ENCODE measurements at places on chromosomes 1 and 21.

DNA sequence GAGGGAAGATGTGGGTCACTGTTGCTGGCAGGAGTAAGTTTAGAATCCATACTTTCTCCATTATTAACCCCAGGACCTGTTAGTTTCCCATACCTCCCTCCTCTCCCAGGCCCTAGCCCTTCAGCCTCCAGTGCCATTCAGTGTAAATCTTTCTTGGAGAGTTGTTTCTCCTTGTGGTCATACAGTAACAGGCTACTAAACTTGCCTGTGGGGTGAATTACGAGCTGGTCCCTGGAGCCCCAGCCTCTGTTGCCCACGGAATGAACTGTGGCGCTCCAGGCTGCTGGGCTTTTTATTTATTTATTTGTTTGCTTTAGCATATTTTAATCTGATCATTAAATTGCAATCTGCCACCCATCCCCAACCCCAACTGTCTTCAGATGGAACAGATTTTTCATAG lies 305.2 kb downstream of the PBX1 start:
- no peak for ATAC-seq

- no peak for ATAC-seq
Measured at GRCh38 chr21:26115899-26116298, 54.7 kb downstream of the APP start.

DNA sequence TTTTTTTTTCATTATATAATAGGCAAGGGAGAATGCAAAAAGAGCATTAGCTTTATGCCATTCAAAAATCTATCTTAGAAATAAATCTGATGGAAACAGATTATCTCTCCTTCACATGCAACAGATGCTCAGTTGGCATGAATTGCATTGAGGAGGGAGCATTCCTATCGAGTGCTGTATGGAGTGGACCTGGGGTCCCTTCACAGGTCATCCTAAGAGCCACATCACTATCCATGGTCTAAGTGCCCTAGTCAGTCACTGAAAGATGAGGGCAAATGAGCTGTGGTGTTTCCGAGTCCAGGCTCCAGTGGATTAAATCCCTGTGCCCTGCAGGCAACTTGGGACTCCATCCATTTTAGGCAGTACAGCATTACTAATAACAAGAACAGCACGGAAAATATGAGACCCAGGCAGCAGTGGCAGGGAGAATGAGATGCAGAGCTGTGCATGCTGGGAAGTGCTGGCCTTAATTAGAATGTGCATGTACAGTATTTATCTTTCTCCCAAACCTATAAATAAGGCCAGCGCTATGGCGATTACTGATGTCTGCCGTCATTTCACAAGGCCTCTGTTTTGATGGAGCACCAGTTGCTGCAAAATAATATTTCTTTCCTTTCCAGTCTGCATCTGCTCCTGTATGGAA lies 512.3 kb upstream of the PLXNA2 start:
- no peak for ATAC-seq

GRCh38 chr1:221877311-221877710 lies 135.4 kb upstream of the DUSP10 start:
- no peak for ATAC-seq

DNA sequence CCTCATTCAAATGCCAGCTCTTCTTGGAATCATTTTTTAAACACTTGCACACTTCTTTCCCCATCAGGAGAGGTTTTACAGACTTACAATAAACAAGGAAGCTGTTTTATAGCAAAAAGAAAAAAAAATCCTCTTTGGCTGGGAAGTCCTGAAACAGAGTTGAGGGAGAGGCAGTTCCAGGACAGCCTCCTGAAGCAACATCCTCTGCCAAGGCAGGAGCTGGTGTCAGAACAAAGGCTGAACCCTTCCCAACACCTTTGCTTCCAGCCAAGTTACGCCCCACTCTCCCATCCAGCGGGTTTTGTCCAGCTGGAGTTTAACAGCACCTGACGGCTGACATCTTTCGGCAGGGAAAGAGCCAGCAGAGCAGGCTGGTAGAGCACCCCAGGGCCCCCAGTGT lies 287.8 kb downstream of the RRAGC start:
- ATAC-seq, result peak; percentile 80

GRCh38 chr1:73947009-73947408 lies 251.0 kb downstream of the LRRIQ3 start:
- no peak for ATAC-seq

DNA sequence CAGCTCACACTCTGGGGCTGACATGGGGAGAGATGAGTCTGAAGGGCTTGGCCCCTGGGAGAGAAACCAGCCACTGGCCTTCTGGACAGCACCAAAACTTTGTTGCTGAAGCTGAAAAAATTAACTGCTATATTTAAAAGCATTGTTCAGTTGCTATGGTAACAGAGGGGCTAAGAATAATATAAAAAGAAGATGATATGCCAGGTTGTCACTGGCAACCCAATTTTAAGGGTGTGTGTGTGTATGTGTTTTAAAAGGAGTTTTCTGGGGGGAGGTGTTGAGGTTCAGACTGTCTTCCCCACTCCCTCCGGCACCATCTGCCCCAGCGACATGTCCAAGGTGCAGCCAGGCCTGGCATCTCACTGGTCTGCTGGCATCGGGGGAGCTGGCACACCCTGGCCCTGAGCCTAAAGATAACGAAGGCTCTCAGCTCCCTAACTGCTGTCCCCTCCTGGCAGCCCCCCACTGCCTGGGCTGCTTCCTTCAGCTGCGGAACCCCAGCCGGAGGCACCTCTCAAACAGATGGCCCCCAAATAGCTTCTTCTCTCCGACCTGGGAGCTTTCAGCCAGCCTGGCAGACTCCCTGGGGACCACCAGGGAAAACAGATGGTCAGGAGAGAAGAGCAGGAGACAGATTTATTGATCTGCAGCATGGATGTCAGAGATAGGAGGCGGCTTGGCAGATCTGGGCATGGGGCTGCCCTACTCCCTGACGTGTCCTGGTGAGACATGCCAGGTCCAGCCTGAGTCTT lies 203.9 kb downstream of the HIVEP3 start:
- ATAC-seq, result no peak

DNA sequence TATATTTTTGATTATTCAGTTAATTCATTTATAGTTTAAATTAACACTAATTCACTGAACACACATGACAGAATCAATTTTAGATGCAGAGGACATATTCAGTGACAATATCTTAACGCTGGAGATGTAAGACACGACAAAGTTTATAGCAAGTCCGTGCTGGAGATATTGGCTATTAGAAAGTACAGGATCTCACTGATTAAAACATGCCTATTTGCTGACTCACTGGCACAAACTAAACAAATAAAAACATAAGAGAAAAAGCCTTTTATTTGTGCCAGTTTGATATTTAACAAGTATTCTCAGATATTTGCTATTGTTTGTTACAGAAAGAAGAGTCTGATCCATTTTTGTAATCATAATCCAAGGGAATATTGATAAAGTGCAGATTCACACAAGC lies 1122.9 kb upstream of the B3GALT2 start:
- ATAC-seq, result no peak

DNA sequence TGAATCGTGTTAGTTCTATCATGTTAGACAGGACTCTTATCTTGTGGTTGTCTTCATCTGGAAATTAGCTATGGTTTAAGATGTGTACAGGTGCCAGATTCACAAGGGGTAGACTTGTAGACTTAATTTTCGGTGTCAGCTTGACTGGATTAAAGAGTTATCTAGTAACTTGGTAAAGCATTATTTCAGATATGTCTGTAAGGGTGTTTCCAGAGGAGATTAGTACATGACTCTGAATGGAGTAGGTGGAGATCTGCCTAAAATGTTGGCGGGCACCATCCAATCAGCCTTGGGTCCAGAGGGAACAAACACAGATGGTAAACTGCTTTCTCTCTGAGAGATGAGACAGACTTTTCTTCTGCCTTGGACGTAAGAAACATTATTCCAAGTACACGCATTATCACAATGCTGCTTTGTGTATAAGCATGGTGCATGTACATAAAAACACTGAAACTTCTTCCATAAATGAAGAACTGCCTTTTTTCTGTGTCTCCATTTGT lies 434.6 kb downstream of the SMYD3 start:
- no peak for ATAC-seq

GRCh38 chr1:220045356-220046051 lies 801 bp downstream of the EPRS1 start:
- peak; percentile 48 for ATAC-seq

GRCh38 chr1:154867841-154868605 lies 2.1 kb downstream of the KCNN3 start:
- ATAC-seq, result no peak

DNA sequence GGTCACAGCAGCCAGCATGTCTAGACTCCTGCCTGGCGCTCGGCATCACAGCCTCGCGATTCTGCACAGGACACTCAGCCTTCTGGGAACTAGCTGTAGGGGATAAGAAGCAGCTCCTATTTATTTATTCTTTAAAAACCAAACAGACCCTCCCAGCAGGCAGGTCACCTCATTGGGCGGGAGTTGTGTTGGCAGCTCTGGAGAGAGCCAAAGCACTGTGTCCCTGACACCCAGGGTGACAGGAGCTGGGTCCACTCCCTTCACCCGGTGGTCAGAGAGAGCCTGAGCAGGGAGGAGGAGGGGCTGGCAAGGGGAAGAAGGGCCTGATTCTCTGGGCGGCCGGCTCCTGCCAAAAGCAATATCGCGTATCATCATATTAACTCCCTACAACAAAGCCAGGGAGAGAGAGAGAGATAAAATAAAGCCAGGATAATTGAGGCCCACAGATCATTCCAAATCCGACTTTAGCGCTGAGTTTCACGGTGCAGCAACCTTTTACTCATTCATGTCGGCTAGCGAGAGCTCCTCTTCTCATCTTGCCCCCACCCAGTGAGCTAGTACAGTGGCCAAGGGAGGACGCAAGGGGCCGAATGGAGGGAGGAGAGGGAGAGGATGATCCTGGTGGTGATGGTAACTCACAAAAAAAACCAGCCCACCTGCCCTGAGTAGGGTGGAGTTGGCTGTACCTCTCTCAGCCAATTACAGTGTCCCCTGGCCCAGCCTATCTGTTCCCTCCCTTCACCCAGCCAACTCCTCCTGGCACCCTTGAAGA lies 79.8 kb upstream of the IFFO2 start:
- ATAC-seq, result no peak

- ATAC-seq, result no peak
Measured at GRCh38 chr1:7076572-7076971, 291.3 kb downstream of the CAMTA1 start.

DNA sequence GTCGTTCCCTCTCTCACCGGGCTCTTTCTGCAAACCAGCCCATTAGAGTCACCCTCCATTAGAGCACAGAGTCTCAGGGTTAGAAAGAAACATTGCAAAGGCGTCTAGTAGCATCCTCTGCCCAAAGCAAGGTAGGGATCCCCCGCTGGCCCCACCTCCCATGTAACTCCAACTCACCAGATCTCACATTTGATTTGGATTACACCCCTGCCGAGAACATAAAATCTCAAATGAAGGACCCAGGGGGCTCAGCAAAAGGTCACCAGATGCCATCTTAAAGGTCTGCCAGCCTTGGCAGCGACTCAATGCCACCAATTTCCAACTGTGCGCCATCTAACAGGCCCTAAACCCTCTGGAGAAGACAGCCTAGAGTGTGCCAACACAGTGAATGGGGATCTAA lies 14.1 kb downstream of the C1orf87 start:
- ATAC-seq, result no peak

DNA sequence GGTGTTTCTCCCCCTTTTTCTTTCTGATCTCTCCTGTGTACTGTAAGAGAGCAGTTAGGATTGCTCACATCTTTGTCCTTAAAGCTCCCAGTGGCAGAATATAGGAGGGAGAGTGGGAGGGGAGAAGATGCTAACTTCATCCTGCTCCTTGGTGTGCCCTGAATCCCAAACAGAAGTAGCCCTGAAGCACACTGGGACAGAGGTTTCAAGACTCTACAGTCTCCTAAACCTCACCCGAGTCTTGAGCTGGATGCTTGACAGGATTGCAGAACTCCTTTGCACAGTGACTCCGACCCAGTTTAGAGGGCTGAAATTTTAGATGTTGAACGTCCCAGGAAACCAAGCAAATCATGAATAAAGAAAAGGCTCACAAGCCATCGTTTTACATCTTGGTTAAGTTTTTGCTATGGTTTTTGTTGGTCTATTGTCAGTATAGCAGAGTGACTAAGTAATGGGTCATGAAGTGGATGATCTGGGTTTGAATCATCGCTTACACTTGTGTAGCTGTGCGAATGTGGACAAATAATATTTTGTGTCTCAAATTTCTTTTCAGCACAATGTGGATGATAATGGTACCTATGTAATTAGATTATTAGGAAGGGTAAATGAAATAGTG lies 37.5 kb downstream of the XCL2 start:
- ATAC-seq, result peak; percentile 57

DNA sequence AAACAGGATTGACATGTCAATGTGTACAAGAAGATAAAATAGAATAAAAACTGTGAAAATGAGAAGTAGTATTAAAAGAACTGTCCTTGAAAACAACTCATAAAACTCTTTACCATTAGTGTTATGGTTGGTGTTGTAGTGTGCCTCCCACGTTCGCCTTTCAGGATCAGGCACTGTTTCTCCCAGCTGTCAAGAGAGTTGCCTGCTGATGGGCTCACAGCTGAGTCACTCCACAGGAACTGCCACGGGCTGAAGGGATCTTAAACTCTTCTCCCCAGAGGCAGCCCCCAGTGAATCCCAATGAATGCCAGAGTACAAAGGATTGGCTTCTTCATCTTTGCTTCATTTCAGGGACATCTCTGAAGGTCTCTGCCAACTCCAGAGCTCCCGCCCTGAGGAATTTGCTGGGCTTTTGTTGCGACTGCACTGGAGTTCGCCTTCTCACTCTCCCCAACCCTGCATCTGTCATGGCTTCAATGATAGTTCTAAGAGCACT lies 119.6 kb downstream of the ADGRL2 start:
- no peak for ATAC-seq

DNA sequence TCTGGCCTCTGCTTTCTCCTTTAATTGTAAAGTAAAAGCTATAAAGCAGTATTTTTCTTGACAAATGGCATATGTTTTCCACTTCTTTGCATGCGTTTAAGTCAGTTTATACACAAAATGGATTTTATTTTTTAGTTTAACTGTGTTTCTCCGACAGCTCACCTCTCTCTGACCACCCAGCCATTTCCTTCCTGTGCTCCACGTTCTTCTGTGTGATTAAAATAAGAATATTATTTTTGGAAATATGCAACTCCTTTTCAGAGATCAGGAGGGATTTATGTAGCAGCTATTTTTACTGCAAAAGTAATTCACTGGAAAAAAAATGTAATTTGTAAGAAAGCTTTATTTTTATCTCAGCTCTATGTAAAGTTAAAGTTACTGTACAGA lies 18.0 kb downstream of the ETS2 start:
- ATAC-seq, result no peak

DNA sequence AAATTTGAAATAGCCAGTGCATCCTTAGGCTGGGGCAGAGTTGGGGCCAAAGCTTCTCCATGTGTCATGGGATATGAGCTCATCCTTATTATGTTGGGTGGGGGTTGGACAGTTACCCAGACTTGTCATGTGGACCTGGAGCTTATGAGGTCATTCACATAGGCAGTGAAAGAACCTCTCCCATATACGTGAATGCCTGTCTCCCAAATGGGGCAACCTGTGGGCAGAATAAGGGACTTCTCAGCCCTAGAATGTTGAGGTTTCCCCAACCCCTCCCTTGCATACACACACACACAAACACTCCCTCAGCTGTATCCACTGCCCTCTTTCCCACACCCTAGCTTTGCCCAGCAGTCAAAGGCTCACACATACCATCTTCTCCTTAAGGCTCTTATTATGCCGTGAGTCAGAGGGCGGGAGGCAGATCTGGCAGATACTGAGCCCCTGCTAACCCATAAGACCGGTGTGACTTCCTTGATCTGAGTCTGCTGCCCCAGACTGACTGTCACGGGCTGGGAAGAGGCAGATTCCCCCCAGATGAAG lies 2.3 kb upstream of the IVL start:
- peak; percentile 86 for ATAC-seq

Measured in esophagus mucosa (tissue), 1 donor.